Hindlimb muscle (tissue), 1 donor: ENCODE measurements at places on chromosomes 3 and 15.
A peak's percentile ranks its signal among the peaks of the same experiment; 100 is the strongest.

- no peak for DNase-seq
Measured at GRCh38 chr15:34782901-34783300, 12.4 kb downstream of the ACTC1 start.

DNA sequence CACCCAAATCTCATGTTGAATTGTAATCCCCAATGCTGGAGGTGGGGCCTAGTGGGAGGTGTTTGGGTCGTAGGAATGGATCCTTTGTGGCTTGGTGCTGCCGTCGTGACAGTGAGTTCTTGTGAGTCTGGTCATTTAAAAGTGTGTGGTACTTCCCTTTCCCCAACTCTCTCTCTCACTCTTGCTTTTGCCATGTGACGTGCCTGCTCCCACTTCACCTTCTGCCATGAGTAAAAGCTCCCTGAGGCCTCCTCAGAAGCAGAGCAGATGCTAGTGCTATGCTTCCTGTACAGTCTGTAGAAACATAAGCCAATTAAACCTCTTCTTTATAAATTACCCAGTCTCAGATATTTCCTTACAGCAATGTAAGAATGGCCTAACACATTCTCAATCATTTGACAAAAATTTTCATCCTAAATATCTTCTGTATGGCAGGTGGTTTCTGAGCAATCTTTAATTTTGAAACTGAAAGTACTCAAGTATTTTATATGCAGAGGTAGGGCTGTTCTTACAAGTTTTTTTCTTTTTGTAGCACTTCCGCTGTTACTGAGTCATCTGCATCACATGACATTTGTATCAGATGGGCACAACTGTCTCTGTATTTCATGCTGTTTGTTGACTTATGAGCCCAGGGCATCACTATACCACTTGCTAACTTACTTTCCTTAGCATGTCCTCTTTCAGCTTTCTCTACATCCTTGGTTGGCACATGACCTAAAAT is 8.8 kb downstream of the RPL39L start:
- no peak for DNase-seq

DNA sequence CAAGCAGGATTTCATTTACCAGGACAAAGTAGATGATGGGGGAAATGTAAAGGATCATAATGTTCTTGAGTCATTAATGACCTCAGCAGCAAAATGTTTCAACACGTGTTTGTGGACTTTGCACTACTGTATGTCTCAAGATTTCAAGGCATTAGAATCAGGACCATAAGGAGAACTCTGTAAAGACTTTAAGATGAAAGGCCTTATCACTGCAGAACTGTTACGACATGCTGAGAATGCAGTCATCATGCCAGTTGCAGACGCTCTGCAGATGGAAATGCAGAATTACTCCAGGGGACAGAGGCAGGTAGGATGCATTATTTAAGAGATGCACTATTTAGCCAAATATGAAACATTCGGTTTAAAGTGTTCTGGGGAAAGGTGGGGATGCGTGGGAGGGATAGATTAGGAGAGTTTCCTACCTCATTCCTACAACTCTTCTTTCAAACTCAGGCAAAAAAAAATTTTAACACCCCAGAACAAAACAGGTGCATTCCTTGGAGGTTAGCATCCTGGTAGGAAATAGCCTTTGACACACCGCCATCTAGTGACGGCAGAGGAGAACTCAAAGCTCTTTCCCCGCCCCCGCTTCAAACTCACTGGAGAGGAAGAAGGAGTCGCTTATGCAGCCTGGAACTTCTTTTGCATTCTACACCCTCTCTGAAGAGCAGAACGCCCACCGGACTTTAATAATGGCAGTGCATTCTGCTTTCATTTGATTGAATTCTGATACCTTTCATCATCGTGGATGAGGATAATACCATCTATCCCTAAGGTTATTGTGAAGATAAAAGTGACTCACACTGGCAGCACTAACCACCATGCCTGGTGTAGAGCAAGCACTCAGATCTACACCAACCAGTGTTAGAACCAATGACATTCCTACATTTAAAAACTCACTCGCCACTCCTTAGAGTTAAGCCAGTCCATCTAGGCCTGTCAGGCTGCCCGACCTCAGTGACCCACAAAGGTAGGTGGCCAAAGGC is 43.1 kb upstream of the TOPAZ1 start:
- peak; percentile 69 for DNase-seq

- no peak for DNase-seq
Measured at GRCh38 chr15:83977992-83978391, 257.6 kb upstream of the GOLGA6L4 start.

GRCh38 chr15:74884428-74885223 is 5.2 kb upstream of the MPI start:
- no peak for DNase-seq

DNA sequence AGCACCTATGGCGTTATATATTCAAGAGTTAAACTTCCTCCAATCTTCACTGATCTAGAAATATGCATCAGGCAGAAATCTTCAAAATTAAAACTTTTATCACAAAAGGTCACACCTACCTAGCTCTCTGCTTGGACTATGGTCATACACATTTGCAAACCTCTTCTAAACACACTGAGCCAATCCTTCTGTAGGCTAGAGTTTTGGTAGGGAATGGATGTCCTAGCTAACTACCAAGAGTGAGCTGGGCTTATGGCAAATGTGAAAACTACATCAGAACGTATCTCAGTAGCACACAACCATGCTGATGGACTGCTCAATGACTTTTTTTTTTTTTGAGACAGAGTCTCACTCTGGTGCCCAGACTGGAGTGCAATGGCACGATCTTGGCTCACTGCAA is 29.6 kb downstream of the SETD2 start:
- DNase-seq = no peak

DNA sequence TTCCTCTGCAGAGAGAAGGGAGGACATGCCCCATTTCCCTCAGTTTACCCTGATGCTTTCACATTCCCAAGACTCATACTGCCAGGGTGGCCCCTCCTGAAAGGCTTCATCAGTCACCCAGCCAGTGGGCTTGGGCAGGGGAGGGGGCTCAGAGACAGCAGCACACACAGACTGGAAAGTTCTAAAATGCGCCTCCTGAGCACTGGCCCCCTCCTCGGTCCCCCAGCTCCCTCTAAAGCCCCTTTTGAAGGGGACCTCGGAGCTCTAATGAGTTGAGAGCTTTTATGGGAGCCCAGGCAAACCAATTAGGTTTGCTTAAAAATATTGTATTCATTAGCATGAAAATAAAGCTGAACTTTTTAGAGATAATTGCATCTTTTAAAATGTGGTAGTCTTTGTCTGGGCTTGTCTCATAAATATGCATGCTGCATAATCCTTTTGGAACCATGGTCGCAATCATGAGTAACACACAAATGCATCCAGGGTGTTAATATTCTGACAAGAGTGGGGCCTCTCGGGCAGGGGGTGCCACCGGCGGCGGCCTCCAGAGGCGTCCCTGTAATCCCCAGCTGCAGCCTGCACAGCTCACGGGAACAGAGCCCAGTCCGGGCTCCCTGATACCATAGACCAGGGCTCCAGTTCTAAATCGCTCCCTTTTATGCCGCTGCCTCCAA is 78.5 kb downstream of the RPLP1 start:
- DNase-seq = no peak

DNA sequence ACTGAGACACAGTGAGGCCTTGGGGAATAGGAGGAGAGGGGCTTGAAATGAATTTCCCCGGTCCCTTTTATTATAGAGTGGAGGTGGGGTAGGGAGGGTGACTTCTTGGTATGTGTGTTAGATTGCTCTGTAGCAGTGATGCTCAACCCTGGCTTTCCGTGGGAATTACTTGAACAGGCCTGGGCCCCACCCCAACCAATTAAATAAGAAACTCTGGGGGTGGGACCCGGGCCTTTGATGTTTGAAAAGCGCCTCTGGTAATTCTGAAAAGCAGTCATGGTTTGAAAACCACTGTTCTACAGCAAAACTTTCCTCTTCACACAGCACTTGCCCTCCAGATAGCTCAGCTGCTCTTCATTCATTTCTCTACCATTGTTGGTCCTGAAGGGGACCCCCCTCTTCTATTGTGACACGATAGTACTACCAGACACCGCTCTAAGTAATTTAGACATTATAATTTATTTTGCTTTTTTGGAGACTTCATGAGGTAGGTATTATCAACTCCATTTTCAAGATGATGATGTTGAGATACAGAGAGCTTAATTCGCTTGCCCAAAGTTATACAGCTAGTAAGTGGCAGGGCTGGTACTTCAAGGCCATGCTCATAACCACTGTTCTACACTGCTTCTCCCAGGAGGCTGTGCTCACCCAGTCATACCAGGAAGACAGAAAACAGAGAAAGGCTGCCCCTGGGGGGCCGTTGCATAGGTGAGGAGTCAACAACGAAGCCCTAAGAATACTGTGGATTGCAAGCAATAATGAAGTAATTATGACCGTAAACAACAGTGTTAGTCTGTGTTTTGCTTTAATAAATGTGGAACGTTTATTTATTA is 176.2 kb downstream of the PEX5L start:
- no peak for DNase-seq

GRCh38 chr3:27114129-27114528 is 255.1 kb downstream of the NEK10 start:
- no peak for DNase-seq

GRCh38 chr3:194999491-194999890 is 271.5 kb downstream of the XXYLT1 start:
- no peak for DNase-seq

DNA sequence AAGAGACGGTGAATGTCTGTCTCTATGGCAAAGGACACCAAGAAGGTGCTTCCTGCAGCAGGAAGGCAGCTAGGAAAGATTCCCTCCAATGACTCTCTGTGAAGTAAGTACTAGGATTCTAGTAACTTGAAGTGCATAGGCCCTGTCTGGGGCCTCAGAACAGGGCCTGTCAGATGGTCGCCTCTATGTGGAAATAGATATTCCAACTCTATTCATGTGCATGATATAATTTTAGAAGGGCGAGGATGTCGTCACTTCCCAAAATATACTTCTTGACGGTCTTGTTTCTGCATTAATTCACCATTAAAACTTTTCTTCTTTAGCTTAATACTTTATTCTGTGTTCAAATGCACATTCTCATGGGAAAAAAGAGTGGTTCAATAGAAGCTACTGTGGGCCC is 167.0 kb downstream of the TLE3 start:
- DNase-seq = no peak

- DNase-seq = peak; percentile 11
Measured at GRCh38 chr3:7075117-7075516, 214.2 kb downstream of the GRM7 start.

- peak; percentile 4 for DNase-seq
Measured at GRCh38 chr3:79766496-79767193, 1.2 kb downstream of the ROBO1 start.

GRCh38 chr15:74383695-74384565 is 16.5 kb upstream of the CYP11A1 start:
- DNase-seq = no peak

DNA sequence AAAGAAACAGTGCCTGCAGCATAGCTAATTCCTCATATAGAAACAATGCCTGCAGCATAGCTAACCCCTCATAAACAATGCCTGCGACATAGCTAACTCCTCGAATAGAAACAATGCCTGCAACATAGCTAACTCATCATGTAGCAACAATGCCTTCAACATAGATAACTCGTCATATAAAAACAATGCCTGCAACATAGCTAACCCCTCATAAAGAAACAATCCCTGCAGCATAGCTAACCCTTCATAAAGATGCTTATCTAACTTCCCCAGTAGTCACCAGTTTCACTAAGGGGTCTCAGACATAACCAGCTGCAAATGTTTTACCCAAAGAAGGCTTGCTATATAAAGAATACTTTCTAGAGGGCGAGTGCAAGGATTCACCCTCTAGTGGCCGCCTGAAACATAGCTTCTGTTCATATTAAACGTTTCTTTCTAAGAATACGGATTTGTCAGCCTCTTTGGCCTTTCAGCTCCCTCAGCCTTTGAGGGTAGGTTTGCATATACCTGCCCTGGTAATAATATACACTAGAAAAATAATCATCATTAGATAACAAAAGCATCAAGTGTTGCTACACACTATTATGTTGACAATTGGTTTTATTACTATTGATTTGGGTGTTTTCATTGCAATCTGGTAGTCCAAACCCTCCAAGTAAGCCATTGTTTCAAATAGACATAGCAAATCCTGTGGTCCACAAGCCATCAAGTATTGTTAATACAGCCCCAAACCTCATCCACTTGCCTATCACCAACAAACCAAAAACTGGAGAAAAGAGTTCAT is 44.4 kb upstream of the FAN1 start:
- peak; percentile 3 for DNase-seq

DNA sequence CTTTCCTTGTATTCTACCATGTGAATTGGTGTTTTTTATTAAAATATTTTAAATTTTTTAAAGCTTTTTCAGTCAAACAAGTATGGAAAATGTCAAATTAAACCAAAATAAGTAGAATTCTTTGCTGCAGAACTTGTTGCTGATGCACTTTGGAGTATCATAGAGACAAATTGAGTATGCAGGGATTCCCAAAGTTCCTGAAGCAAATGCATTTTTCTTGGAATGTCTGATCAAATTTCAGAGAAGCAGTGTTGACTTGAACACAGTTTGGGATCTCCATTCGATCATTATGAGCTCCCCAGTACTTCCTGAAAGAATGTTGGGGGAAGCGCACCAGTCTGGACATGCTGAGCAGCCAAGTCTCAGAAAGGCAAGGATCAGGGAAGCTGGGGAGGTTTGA is 517.8 kb upstream of the CFAP20DC start:
- DNase-seq = no peak

GRCh38 chr15:27787931-27788330 is 311.2 kb downstream of the OCA2 start:
- DNase-seq = no peak
